Colonic mucosa (tissue), 4 donors: ENCODE measurements at places on chromosomes 11 and 22.

- no peak for DNase-seq
Measured at GRCh38 chr11:64032050-64032449, 3.7 kb upstream of the FLRT1 start.

DNA sequence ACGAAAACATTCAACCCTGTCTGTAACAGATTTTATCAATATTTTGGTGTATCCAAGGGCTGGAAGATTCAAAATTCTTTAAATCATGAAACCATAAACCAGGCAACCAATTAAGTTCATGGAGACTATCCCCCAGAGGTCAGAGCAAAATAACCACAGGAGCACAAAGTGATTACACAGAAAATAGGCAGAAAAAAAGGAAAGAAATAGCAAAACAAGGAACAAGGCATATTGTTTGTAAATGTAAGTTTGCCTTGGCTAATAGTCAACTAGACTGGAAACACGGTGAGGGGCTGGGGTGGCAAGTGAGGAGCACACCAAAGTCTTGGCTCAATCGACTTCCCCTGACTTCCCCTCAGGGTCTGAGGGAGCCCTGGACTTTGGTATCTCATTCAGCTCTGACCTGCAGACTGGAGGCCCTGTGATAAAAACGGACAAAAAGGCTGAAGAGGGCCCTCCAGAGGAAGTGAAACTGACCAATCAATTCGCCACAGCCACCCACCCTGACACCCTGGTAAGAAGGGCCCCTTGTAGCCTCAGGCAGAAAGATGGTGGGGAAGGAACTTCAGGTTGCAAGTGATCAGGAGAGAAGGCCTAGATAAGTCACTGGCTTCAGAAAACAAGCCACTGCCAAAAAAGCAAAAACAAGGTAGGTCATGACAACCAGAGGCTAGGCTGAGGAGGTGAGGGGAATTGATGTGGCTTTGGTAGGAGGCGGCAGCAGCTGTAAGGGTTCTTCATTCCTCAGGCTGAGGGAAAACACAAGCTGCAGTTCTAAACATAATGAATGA lies 1.8 kb downstream of the SIK3 start:
- DNase-seq: peak; percentile 47

DNA sequence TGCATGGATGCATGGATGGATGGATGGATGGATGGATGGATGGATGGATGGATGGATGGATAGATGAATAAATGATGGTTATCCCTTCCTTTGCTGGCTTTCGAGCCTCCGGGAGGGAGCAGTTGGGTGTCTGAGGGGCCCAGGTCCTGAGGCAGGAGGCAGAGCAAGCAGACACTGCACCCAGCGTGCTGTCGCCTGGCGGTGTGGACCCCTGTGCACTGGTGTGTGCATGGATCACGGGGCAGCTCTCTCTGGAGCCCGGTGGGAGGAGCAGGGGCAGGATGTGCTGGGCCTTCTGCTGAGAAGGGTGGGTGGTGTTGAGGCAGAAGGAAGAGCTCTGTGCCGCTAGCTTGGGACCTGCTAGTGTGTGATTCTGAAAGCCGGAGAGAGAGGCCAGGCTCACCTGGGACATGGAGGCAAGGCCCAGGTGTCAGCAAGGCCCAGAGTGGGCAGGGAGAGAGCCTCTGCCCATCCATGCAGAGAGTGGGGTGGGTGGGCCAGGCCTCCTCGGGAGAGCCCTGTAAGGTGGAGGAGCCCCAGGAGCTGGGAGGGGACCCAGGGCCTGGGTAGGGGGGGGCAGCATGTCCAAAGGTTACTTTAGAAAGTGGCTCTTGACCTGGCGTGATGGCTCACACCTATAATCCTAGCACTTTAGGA lies 254.4 kb downstream of the BRD1 start:
- no peak for DNase-seq

- DNase-seq: no peak
Measured at GRCh38 chr11:72589802-72590761, 84.1 kb downstream of the PDE2A start.

- DNase-seq: no peak
Measured at GRCh38 chr11:4027746-4028145, 66.9 kb upstream of the RRM1 start.

DNA sequence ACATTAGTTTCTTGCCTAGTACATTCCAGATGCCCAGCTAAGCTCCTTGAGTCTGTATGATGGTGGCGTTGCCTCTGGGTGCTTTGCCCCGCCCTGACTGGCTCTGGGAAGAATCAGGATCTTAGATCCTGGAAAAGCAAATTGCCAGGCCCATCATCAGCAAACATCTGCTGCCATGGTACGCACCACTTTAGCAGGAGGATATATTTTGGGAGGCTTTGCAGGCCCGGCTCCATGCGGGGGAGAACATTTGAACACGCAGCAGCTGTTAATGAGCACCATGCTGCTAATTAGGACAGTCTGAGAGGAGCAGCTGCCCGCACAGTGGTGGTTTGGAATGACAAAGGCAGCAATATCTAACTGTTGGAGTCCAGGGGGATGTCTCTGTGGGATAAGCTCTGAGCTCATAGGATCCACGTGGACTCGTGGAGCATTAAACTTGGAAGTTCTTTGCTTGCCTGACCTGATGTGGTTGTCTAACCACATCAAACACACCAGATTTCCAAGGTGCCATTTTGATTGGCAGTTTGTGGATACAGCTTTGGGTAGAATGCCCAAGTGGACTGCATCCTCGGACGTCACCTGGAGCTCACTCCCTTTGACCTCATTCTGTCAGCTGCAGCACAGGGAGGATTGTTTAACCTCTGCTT lies 217.0 kb upstream of the ZBED5 start:
- no peak for DNase-seq

- DNase-seq: no peak
Measured at GRCh38 chr11:115884800-115885534, 380.8 kb upstream of the CADM1 start.

DNA sequence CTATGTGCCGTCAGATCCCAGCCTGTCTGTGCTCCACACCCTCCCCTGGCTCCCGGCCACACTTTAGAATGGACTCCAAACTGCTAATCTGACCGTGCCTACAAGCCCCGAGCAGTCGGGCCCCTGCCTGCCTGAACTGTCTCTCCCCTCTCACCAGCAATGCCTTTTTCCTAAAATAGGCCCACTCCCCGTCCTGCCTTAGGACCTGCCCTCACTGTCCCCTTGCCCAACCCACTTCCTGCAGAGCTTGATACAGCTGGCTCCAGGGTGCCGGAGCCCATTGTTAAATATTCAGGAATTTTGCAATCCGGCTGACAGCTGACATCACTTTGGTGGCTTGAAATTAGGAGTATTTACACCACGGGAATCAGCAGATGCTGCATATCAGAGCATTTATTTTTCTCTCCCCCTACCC lies 21.4 kb downstream of the MN1 start:
- no peak for DNase-seq

DNA sequence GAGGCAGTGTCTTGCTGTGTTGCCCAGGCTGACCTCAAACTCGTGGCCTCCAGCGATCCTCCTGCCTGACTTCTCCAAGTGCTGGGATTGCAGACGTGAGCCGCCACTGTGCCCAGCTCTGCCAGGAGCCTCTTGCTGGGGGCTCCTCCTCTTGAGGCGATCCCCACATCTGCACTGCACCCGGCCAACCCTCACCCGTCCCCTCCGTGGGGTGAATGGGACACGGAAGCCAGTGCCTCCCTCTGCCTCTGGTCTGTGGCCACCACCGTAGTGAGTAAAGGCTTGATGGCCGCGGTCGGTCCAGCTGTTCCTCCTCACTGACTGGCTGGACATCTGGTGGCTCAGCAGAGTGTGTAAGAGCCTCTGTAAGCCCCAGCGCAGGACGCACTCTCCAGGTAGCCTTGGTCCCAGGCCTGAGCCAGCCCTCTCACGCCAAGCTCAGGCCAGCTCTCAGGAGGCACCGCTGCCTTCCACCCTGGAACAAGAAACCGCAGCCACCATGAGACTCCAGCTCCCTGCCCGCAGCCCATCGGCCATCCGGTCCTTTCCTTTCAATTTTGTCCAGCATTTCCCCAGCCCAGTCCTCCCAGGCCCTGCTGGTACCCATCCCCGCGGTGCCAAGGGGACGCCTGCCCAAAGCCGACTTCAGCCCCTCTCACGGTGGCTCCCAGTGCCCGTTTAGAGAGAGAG lies 100.3 kb downstream of the BRD1 start:
- DNase-seq: no peak
